ENCODE measurements at places on chromosomes 5 and 9.

- no peak for DNase-seq
These were observed 14.6 kb downstream of the RETREG1 start for GRCh38 chr5:16602182-16602581.

- DNase-seq, result no peak
These were observed 31.1 kb downstream of the PAEP start for GRCh38 chr9:135592625-135593024.

GRCh38 chr5:173547579-173547978 lies 68.9 kb downstream of the BOD1 start:
- DNase-seq, result no peak

DNA sequence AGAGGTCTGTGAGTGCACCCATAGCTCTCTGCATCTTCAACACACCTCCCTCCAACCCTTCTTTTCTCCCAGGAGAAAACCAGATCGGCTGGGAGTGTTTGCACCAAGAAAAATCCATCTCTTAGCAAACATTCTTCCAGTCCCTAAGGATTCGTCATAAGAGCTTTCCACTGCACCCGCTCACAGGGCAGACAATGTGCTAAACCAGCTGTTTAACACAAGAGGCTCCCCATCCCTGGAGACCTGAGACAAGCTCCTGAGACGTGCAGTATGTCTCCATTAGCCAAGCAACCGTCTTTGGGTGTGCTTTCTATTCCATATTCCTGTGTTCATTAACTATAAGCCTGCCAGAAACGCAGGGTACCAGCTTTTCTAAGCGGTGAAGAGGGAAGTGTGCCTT lies 93.6 kb upstream of the ZNF462 start:
- DNase-seq, result no peak

DNA sequence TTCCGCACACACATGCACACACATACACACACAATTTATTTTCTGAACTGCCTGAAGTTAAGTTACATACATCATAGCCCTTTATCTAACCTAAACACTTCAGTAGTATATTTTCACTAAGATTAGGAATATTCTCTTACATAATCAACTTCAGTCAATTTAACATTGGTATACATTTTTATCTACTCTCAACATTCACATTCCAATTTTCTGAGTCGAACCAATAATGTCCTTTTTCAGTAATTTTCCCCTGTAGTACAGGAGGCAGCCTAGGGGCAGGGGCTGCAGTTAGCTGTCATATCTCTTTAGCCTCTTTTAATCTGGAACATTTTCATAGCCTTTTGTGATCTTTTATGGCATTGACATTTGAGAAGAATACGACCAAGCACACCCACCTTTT lies 150.1 kb downstream of the DAB2IP start:
- DNase-seq, result peak; percentile 60

- no peak for DNase-seq
These were observed 34.7 kb downstream of the LPCAT1 start for GRCh38 chr5:1488882-1489680.
